GOT3 (cell line): ENCODE measurements at places on chromosomes 12 and 14.

DNA sequence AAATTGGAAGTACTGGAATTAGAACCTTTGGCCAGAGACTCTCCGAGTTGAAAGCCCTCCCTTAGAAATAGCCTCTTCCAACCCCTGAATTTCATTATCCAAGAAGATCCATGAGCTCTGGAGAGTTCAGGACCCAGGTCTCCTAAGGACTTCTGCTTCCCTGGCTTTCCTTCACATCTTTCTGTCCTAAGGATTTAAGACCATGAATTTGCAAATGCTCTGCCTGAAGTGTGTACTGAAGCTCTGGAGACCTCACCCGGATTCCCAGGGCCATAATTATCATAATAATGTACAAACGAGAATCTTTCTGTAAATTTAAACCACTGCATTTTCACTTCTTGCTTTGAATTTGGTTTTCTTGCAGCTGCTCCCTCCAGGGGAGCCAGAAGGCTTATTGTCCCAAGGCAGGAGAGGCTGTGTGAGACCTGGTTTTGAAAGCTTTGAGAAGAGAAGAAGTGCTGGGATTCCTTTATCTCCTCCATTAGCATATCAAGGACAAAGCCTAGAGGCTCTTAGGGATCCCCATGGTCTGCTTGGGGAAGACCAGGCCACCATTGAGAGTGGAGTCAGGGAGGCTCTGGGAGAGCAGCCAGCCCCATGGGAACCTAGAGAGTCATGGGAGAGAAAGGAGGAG lies 41.1 kb downstream of the GLRX5 start:
- DNase-seq: no peak

- DNase-seq: peak; percentile 86
Measured at GRCh38 chr12:58030566-58031279, 89.4 kb downstream of the ATP23 start.

DNA sequence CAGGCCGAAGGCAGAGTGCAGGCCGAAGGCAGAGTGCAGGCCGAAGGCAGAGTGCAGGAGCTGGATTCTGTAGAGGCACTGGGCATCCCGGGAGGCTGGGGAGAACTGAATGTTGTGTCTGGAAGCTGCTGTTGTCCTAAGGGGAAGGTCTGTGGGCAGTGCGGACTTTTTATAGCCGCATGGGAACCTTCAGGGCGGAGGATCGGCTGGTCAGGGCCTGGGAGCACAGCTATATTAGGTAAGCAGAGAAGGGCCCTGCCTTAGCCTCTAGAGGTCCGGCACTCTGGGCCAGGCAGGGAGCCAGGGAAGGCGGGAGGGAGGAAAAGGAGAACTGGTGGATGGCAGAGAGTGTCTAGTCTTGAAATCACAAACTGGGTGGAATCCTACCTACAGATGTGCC lies 14.2 kb downstream of the CABP1 start:
- no peak for DNase-seq

- DNase-seq: no peak
Measured at GRCh38 chr12:10632226-10632625, 18.8 kb upstream of the MAGOHB start.

DNA sequence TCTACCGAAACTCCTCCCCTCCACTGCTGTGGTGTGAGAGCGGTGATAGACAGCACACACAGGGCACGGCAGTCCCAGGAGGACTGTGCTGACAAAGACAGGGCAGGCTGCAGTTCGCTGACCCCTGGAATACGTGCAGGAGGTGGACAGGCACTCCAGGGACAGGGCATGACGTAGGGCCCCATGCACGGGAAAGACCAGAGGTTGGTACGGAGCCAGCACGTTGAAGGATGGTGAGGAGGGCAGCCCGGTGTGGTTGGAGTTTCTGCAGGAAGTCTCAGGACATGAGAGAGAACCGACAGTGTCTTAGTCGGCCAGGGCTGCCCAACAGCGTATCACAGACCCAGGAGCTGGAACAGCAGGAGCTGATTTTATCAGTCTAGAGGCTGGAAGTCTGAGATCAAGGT lies 254.2 kb upstream of the FKBP4 start:
- DNase-seq: no peak

- DNase-seq: no peak
Measured at GRCh38 chr12:91988086-91988923, 157.3 kb downstream of the BTG1 start.

DNA sequence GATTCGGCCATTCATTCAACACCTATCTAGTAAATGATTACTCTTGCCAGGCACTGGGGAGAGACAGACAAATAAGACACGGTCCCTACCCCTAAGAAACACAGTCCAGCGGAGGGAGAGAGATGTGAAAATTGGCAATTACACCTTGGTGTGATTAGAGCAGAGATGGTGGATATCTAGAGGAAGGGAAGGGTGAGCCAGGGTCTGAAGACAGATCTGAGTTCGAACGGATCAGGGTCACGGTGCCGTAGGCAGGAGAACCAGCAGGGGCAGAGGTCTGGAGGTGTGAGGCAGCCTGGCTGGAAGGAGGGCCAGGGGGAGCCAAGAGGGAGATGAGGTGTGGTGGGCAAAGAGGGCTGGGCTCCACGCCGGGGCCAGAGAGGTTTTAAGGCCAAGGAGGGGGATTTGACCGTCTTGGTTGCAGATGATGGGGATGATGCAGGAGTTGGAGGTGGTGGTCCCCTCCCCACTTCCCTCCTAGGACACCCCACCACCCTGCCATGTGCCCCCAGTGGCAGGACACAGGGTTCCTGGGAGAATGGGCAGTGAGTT lies 27.1 kb downstream of the FAM222A start:
- DNase-seq: no peak

DNA sequence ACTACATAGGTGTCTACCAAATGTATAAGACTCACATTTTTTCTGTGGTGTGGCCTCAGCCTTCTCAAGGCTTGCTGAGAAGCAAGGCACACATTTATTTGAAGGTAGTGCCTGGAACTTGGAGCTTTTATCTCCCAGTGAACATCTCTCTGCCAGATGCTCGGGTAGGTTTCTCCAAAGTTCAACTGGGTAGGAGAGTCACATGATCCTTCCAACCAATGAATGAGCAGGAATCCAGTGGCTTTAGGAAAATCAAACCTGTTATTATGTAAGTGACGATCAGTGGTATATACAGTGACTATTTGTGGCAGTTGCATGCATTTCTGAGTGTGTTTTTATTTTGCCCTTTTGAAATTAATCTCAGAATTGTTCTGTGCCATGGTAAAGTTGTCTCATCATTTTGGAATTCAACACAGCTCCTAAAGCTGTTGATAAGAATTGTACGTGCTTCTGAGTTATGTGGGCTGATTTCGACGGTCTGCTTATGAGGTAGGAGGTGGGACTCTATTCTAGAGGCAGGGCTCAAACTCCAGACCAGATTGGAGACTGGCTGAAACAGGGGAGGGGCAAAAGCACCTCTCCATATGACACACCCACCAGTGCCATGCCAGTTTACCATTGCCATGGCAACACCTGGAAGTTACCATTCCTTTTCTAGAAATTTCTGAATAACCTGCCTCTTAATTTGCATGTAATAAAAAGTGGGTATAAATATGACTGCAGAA lies 57.6 kb downstream of the EID3 start:
- DNase-seq: no peak

DNA sequence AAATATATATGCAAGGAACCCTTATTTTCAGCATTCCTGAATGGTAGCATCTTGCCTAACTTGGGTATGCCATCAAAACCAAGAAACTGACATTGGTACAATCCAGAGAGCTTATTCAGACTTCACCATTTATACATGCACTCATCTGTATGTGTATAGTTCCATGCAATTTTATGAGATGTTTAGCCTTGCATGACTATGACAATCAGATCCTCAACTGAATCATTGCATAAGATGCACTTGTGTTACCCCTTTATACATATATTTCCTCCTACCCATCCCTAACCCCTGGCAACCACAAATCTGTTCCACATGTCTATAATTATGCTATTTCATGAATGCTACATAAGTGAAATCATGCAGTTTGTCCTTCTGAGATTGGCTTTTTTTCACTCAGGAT lies 37.0 kb upstream of the PPFIBP1 start:
- no peak for DNase-seq

GRCh38 chr14:90717916-90718315 lies 98.3 kb downstream of the TTC7B start:
- no peak for DNase-seq

GRCh38 chr12:44223736-44224135 lies 387.9 kb downstream of the TMEM117 start:
- DNase-seq: no peak

- DNase-seq: no peak
Measured at GRCh38 chr12:50901685-50902113, 50.6 kb upstream of the HIGD1C start.

GRCh38 chr12:117438809-117439208 lies 77.4 kb upstream of the NOS1 start:
- DNase-seq: no peak

- no peak for DNase-seq
Measured at GRCh38 chr14:52015411-52016030, 26.2 kb downstream of the RTRAF start.

DNA sequence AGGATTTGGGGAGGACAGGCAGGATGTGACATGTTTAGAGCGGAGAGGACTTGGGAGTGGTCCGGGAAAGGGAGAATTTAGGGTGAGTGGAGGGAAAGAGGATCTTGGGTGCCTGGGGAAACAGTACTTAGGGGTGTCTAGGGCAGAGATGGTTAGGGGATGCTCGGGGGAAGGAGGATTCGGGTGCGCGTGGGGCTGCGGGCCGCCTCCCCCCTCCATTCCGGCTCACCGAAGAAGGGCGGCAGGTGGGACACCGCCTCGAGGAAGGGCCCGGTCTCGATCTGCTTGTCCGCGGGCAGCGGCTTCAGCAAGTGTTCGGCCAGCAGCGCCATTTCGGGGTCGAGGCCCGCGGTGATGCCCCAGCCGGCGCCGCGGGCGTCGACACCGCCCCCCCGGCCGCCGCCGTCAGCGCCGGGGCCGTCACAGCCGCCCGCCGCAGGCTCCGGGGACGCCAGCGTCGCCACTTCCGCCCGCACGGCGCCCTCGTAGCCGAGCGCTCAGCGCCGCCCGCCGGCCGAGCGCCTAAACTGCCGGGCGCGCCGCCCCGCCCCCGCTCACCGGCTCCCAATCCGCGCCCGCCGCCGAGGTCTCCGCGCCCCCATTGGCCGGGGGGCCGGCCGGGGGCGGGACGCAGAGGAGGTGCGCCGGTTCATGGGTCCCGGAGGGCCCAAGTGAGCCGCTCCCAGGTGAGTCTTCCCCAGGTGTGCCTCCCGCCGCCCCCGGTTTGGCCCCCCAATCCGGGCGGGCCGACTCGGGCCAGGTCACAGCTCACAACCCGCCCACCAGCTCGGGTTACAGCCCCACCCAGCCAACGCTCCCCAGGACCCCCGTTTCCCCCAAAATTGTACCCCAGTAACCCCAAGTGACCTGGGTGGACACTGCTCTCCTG lies at the start of gene GLTP:
Gene GLTP, minus strand, starts transcription at position 499 of the 889 bp plus-strand sequence. Its CDS starts 167 bp downstream, at position 332.
- DNase-seq: peak; percentile 57

- no peak for DNase-seq
Measured at GRCh38 chr12:128543971-128544370, 277.0 kb downstream of the TMEM132C start.

- DNase-seq: no peak
Measured at GRCh38 chr14:51663783-51664326, 12.1 kb downstream of the FRMD6 start.

- no peak for DNase-seq
Measured at GRCh38 chr12:106942775-106943174, 12.9 kb upstream of the TMEM263 start.

DNA sequence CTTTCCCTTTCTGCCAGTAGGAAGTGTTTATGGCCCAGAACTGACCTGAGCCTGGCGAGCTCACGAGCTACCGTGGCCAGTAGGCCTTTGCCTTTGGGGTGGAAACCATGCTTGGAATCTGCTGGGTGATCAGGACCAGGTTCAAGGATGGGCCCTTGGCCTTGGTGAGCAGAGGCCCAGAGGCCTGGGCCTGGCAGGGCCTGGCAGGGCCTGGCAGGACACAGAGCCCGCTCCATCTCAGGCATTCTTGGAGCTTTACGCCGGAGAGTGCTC lies 184.8 kb upstream of the RTL1 start:
- no peak for DNase-seq

DNA sequence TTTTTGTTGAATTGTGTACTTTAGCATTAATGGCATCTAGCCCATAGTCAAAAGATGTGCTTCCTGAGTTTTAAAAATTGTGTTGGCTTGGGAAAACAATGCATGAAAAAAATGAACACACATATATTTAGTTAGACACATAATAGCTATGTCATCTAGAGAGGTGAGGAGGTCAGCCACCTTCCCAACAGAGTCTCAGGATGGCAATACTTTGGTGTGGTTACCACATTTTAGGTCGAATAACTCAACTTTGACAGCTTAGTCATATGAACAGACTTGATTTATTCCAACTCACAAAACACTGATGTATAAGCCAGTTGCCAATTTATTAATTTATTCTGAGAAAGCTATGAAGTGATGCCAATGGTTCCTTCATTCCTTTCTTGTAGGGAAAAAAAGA lies 114.0 kb downstream of the ETNK1 start:
- no peak for DNase-seq

DNA sequence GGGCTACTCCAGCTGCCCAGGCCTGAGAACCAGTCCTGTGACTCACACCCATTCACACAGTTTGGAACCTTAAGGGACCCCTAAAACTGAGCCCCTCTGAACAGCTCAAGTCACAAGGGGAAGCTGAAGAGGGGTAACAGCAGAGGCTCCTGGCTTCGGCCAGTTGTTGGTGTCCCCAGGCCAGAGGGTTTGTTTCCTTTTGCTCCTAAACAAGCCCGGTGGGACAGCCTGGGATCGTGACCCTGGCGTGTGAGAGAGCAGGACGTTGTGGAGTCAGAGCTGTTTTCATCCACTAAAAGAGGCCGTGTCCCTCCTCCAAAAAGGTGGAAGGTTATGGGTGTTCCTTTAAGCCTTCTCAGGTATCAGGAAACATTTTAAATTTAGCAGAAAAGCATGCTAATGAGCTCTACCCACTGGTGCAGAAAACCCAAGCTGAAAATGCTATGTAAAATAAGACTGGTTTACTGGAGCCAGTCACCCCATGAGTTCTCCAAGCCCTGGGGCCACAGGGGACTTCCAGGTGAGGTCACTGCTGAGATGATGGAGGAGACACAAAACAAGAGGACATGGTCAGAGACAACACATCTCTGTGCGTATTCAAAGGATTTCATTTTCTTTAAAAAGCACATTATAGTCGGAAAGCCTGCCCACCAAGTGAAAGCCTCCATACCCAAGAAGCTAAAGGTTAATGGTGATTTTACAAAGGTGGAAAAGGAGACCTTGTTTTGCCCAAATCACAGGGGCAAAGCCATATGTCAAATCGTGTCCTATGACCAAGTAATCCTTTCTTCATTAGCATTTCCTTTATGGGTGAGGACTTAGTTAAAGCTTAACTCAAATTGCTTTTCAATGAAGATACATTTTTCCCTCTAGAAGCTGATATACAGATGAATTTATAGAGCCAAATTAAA lies 14.1 kb downstream of the PRKAB1 start:
- no peak for DNase-seq

GRCh38 chr12:66188584-66189485 lies at the start of gene IRAK3:
TSS of gene IRAK3 (plus strand) at chr12:66189214. CDS start at chr12:66189300, 86 bp downstream.
- DNase-seq: no peak
